ENCODE measurements at places on chromosomes 4 and X.
A peak's percentile ranks its signal among the peaks of the same experiment; 100 is the strongest.

DNA sequence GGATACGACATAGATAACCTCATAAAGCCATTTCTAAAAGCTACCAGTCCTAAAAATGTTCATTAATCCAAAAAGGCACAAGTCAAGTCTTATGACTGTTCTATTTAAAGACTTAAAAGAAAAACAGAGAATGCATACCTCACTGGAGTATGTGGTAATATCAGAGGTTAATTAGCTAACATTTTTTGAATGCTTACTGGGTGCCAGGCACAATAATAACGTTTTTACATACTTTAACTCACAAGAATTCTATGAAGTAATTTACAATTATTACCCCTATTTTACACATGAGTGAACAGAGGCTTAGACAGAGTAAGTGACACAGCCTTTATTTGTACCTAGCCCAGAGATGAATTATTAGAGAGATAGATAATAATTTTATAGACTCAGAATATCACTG is 207.5 kb downstream of the PDGFC start:
- DNase-seq: no peak

DNA sequence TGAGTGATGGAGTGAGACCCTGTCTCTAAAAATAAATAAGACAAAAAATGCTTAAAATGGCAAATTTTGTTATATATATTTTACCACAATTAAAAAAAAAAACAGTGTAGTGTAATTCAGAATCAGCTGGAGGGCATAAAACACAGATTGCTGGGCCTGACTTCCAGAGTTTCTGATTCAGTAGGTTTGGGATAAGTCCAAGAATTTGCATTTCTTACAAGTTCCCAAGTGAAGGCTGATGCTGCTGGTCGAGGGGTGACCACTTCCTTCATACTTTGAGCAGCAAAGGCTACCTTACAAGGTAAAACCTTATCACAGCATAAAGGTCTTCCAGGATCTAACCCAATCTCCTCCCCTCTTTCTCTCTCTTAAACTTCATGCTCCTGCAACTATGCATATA is 40.7 kb downstream of the KLHL8 start:
- DNase-seq: no peak

DNA sequence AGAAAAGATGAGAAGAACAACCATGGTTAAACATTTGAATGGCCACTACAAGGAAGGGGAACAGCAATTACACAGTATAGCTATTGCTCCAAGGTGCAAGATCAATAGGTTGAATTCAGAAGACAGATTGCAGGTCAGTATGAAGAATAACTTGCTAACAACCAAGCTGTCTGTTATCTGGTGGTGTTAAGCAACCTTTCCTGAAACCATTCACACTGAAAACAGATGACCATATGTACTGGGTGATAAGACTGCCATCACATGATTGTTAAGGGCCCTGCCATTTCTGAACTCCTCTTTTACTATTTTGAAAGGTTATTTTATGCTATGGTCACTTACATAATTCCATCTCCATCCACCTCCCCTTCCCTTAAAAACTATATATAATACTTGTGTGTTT is 6.8 kb downstream of the GABRA3 start:
- no peak for DNase-seq

DNA sequence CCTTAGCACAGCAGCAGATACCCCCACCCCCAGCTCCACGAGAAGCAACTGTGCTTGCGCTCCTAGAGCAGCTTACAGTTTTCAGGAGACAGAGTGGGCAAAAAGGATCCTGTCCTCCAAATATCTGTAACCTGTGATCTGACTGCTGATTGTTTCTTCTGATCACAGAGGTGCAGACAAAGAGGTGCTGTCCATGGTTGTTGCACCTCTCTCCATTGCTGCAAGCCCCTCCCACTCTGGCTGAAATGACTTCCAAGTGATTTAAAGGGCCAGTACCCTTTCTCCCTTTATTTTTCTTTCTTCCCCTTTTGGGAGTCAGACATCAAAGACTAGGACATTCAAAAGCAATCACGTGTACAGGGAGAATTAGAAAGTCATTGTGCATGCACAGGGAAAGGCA is 205.3 kb upstream of the GEMIN8 start:
- no peak for DNase-seq

DNA sequence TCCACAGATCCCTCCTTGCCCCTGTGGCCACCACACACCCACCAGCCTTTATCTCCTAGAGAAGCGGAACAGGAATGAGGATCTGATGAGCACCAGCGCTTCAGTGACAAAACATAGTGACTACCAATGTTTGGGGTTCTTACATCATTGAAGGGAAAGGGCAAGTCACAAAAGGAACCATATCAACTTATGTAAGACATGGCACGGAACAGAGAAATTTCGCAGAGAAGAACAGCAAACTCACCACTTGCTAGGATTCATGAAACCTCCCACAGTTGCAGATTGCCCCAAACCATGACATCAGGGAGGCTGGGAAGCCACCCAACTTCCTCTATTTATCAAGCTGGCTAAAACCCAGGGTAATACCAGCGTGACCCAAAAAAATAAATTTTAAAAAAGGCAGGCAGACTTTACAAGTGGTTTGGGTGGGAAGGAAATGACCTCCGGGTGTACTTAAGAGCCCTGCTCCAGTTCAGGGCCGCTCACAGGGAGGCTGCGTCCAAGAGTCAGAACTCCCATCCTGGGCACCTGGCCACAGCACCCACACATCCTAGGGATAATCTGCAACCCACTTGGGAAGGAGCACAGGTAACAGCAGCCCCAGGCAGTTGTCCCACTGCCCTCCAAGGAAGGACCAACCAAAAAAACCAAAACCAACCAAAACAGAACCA is 36.0 kb downstream of the ADGRG2 start:
- no peak for DNase-seq

GRCh38 chrX:153649178-153649914 is 2.3 kb downstream of the DUSP9 start:
- DNase-seq: no peak

DNA sequence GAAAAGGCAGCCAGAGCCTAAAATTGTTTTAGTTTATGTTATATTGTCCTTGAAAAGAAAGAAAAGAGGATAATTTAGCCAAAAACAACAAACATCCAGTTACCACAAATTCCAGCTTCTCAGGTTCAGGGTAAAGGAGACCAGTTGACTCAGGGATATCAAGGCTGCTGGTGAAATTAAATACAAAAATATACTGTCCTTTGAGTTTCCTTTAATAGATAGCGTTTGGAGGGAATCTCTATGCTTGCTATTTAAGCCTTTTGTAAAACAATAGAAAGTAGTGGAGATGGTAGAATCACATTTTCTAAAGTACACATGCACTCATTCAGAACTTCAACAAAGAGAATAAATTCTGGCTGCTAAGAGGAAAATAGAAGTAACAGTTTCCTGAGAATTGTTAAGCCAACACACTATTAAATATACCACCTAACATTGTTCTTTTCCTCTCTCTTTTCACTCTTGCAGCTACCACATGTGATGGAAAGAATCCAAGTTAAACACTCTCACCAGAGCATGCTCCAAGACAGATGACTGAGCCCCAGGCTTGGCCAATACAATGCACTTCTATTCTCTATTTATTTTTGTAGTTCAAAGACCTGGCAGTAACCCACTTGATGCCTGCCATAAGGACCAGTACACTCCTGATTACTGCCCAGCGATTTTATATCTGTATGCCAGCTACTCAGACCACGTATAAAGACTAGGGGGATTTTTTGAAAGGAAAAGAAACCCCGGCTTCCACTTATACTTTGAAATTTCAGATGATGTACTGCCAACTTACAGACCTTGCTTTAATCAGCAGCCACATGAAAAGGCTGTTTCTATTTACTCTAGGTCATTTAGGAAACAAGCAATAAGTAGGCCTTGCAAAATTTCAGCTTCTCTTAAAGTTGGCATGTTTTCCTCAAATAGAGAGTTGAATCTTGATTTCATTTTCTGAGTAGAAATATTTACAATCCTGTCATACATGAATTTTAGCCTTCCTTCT is 756.9 kb downstream of the FAT4 start:
- peak; percentile 11 for DNase-seq

DNA sequence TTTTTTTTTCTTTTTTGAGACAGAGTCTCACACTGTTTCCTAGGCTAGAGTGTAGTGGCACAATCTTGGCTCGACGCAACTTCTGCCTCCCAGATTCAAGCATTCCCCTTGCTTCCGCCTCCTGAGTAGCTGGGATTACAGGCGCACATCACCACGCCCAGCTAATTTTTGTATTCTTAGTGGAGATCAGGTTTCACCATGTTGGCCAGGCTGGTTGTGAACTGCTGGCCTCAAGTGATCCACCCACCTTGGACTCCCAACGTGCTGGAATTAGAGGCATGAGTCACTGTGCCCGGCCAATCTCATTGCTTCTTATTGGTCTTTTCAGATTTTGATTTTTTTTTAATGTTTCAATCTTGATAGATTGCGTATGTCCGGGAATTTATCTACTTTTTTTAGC is 124.4 kb downstream of the NBDY start:
- DNase-seq: no peak

- DNase-seq: no peak
Observed at GRCh38 chrX:68203646-68204045, 229.6 kb downstream of the OPHN1 start.

- DNase-seq: no peak
Observed at GRCh38 chr4:78513411-78513975, 38.1 kb upstream of the ANXA3 start.

DNA sequence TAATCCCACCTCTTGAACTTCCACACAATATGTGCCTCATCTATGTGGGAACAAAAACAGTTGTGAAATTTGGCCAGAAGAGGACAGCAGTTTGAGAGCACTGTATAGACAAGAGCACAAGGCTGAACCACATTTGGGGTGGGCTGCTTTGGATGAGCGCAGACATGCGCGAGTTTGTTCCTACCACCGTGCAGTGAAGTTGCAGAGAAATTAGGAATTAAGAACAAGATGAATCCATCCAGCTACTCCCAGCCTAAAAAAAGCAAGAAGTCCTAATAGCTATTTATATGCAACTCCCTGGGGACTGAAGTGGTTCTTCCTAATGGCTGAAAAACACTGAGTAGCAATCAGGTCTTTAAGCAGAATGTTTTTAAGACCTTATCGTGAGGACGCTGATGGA is 1.0 kb downstream of the GAB3 start:
- DNase-seq: no peak

GRCh38 chrX:47179928-47180255 is 13.7 kb upstream of the UBA1 start:
- no peak for DNase-seq

DNA sequence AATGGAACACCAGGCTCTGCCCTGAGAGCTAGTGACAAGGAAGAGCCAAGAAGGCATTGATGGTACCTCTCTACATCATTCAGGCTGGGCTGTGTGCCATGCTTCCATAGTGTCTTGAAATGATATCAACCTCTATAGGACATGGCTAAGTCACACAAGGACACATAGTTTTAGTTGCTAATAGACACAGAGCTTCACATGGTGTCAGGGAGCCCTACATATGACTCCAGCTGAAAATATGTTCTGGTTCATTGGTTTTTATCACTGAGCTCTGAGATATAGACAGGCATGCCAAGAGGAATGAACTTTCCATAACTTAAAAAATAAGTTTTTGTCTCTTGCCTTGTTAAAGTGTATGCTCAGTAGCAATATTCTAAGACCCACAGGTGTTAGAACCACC is 72.1 kb upstream of the PRKG2 start:
- DNase-seq: no peak

- DNase-seq: no peak
Observed at GRCh38 chrX:69096963-69097362, 68.3 kb downstream of the PJA1 start.

- DNase-seq: no peak
Observed at GRCh38 chr4:174207367-174207766, 76.1 kb downstream of the FBXO8 start.

DNA sequence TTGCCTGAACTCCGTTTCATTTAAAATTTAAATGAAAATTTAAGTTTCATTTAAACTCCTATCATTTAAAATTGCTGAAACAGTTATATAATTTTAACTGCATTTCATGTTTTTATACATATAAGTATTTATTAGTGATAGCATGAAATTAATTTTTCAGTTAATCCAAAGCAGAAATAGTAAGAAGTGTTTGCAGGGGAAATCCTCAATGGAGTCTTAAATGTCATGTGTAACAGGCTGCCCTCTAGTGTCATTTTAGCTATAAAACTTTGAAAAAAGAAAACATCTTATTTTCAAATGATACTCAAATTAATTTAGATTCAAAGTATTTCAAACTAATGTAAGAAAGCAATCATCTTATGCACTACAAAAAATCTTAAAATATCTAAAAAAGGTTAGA is 27.2 kb downstream of the TAPT1 start:
- no peak for DNase-seq

DNA sequence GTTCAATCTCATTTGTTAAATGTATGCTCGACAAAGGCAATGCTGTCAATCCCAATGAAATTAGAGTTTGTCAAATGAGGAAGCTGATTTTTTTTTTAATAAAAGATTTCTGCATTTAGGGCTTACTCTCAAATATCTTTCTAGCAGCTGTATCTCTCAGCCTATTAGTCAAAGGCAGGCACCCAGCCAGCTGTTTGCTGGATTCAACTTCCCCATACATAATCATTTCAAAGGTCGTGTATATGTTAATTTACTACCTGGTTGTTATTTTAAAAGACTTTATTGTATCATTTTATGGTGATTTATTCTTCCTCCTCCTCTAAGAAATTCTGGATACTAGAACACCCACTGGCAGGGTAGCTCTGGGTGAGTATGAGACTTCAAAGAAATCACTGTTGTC is 27.1 kb downstream of the RAI2 start:
- no peak for DNase-seq

- no peak for DNase-seq
Observed at GRCh38 chr4:184413261-184414046, 60.9 kb downstream of the IRF2 start.

DNA sequence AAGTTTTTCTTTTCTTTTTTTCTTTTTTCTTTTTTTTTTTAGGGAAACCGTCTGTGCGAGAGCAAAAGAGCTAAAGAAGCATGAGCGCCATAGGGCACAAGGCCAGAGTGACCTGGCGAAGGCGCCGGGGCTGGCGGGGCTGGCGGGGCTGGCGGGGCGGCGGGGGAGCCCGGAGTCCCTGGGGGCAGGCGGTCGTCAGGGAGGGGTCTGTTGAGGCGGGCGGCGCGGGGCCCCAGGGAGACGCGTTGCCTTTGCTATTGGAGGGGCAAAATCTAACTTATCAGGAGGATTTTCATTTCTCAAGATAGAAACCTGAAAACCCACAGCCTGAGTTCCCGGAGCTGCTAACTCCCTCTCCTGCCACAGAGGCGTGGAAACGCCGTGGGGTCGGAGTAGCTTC is 135.6 kb upstream of the SMAD1 start:
- no peak for DNase-seq

DNA sequence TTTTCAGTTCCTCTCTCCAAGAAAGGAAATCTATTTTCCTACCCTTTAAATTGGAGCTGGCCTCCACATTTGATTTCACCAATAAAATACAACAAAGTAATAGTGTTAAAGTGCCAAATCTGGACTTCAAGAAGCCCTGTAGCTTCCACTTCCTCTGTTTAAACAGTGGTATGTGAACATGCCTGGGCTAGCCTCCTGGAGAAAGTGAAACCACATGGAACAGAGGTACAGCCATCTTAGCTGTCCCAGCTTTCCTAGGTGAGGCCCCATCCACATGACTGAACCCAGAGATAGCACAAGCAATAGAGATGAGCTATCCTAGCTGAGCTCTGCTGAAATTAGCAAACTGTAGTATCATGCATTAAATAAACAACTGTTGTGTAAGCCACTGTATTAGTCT is 131.8 kb upstream of the VCX start:
- no peak for DNase-seq

GRCh38 chr4:173370477-173371291 is at the start of gene SAP30:
TSS of gene SAP30 (plus strand) at chr4:173370954. CDS start at chr4:173371183, 229 bp downstream.
- peak; percentile 99 for DNase-seq

GRCh38 chr4:139525414-139525813 is 30.6 kb downstream of the SETD7 start:
- no peak for DNase-seq

- DNase-seq: no peak
Observed at GRCh38 chrX:44147130-44147529, 173.9 kb upstream of the NDP start.

Measured in amygdala (tissue), 56 donors.